ENCODE measurements at places on chromosomes 4 and X.
A peak's percentile ranks its signal among the peaks of the same experiment; 100 is the strongest.

GRCh38 chr4:166896254-166896653 is 338.0 kb downstream of the SPOCK3 start:
- no peak for DNase-seq

- DNase-seq = no peak
These were observed 57.1 kb upstream of the GUCY1A1 start for GRCh38 chr4:155609455-155610059.

- no peak for DNase-seq
These were observed 103.0 kb upstream of the TAPT1 start for GRCh38 chr4:16329125-16329796.

DNA sequence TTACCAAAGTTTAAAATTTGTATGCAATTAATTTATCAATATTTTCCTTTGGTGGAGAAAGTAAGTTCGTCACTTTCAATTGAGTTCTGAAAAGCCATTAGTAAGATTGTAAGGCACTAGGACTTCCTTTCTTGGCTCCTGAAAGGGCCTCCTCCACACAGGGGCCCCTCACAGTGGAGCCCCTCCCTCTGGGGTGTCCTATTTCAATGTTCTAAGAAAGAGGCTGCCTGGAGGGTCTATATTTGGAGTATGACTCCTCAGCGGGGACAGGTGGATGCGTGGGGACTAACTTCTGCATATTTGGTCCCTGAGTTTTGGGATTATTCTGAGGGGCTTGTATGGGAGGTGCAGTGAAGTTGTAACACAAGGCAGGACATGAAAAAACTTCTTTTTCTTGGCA is 1.6 kb upstream of the ARMCX4 start:
- DNase-seq = no peak

DNA sequence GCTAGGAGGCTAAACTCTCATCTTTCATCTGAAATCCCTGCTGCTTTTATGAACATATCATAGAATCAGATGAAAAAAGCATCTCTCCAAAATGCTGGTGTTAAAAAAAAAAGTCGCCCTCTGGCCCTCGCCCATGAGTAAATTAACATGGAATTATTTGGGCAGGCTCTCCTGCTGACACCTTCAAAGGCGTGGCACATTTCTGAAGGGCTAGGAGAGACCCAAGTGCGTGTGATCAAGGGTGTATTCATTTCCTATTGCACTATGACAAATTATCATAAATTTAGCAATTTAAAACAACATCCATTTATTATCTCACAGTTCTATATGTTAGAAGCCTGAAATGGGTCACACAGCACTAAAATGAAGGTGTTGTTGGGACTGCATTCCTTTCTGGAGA is 5.1 kb downstream of the ANXA3 start:
- no peak for DNase-seq

DNA sequence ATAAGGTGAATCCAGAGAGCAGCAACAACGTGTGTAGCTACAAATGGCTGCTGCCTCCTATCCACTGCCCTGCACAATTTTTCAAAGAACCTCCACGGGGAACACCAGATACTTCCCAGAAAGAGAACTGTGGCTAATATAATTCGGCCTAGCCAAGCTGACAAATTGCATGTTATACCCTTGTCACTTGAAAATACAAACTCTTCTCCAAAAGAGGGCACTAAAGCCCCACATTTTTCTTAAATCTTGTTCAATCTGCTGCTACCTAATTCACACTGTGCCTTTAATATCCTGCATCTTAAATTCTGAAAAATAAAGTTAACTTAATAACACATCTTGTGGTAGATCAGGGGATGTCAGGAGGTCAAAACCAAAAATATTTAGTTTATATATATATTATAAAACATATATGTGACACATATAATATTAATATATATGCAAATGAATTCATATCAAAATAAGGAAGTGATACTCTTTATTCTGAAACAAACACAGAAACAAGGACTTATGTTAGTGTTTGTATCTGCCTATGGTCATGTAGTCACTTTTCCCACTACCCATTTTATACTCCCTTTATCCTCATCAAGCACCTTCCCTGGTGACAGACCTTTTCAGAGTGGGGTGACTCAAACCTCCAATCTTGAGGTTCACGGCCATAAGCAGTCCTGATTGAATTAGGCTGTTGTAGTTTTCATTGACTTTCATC is 24.1 kb downstream of the CT45A1 start:
- no peak for DNase-seq

DNA sequence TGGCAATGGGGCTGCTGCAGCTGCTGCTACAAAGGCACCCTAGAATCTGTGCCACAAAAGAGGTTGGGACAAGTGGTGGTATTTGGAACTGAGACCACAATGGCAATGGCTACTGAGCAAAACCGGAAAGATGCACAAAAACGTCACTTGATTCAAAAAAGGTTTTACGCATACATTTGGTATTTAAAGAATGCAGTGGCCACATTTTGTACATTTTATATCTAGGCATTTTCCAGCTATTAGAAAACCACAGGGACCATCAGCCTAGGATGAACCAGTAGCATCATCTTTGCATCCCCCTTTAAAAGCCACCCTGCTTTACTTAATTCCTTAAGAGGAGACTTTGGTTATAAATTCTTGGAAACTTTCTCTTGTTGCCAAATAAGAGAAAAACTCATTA is 104.8 kb upstream of the CXCL13 start:
- no peak for DNase-seq

DNA sequence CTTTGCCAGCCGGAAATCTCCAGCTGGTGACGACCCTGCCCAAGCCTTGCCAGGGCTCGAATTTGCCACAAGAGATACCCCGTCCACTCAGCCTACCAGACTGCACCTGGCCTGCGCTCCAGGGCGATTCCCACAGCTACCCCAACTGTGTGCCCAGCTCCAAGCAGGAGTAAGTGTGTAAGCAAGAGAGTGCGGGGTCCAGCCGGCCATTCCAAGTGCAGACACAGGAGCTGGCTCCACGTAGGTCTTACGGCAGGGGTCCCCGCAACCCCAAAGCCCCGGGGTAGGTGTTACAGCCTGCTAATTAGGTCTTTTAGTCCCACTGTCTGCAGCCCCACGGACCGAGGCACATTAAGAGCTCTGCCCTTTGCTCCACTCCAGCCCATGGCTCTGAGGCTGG is 1305.2 kb downstream of the ARAP2 start:
- no peak for DNase-seq

DNA sequence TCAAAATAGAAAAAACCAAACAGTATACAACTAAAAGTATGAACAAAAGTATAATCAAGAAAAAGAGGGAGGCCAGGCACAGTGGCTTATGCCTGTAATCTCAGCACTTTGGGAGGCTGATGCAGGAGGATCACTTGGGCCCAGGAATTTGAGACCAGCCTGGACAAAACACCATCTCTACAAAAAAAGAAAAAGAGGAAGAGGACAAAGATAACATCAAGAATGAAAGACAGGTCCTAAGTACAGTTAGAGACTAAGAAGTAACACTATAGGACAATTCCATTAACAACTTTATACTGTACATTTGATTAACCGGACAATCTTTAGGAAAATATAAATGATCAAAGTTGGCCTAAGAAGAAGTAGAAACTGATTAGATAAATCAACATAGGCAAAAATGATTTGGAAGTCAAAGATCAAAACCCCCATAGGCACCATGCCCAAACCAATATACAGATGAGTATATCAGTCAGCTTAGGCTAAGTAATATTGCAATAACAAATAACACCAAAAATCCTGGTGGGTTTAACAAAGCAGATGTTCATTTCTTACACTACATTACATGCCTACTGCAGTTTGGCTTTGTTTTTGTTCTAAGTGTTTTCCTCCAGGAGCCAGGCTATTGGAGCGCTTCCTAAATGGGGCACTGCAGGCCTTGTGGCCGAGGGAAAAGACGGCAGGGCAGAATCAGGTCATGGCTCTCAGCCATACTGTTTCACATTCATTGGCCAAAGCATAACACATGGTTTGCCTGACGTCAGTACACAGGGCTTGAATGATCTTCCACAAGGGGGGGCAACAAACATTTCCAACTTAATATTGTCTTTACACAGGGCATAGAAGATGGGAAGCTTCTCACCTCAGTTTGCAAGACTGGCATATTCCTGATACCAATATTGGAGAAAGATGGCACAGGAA is 42.2 kb upstream of the HGFAC start:
- DNase-seq = no peak

- DNase-seq = no peak
These were observed 92.7 kb upstream of the ARX start for GRCh38 chrX:25108481-25108880.

- no peak for DNase-seq
These were observed 41.2 kb downstream of the LIN54 start for GRCh38 chr4:82969414-82969813.

- DNase-seq = peak; percentile 22
These were observed 142.9 kb upstream of the MBNL3 start for GRCh38 chrX:132631579-132632232.

- DNase-seq = no peak
These were observed 71.1 kb downstream of the HADH start for GRCh38 chr4:108060686-108061321.

DNA sequence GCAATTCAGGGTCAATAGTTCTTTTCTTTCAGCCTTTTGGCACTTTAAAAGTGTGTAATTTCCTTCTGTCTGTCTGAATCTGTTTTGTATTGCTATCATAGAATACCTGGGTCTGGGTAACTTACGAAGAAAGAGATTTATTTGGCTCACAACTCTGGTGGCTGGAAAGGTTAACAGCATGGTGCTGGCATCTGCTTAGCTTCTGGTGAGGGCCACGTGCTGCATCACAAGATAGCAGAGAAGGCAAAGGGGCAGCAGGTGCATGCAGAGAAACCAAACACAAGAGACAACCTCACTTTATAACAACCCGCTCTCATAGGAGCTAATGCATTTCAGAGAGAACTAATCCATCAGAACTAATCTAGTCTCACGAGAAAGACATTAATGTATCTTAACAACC is 18.8 kb downstream of the RGN start:
- no peak for DNase-seq

GRCh38 chrX:109939498-109939897 is 63.4 kb upstream of the TMEM164 start:
- DNase-seq = no peak

DNA sequence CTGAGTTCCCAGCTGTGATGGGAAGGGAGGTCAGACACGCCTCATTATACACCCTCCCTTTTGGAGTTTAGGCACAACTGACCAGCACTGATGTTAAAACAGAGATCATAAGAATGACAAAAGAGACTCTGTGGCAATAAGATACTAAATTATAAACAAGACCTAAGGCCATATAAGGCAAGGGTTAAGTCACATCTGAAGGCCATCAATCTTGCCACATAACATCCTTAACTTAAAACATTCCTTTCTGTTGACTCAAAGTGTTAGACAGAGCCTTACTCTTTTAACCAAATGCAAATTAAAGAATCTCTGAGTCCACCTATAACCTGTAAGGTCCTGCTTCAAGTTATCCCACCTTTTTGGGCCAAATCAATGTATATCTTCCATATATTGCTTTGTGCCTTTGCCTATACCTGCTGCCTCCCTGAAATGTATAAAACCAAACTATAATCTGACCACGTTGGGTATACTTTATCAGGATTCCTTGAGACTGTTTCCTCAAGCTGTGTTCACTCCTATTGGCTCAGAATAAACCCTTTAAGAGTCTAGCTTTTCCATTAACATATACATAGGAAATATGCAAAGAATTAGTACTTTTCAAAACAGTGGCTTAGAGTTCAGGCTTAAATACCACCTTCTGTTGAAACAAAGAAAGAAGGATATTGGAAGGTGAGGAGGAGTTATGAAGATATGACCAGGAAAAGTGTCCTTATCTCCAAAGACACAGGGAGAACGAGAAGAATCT is 214.4 kb upstream of the PPP1R2C start:
- DNase-seq = no peak

GRCh38 chr4:146450524-146450923 is 71.2 kb downstream of the SLC10A7 start:
- DNase-seq = no peak

- DNase-seq = no peak
These were observed 47.9 kb downstream of the COX18 start for GRCh38 chr4:73021634-73022033.

- no peak for DNase-seq
These were observed 112.0 kb downstream of the IRF2 start for GRCh38 chr4:184362396-184362795.

DNA sequence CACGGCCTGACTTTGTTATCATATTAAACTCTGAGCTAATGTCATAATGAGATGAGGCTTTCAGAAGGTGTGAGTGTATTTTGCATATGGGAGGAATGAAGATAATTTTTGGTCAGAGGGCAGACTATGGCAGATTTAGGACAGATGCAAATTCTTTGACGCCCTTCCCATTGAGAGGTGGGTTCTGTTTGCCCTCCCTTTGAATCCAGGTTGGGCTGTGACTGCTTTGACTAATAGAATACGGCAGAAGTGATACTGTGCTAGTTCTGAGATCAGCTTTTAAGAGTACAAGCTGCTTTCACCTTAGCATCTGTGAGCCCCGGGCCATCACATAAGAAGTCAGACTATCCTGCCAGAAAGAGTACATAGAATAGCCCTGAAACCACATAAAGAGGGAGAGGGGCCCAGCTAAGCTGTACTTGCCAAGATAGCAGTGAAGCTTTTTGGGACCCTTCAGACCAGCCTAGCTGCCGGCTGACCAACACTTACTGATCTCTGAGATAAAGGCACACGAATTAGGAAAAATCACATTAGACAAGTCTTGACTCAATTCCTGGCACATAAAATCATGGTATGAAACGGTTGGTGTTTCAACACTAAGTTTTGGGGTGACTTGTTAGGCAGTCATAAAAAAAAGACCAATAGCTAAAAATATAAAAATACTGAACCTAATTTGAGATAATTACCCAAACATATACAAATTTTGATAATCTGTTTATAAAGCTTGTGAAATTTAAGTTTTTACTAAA is 166.7 kb upstream of the SH3RF1 start:
- no peak for DNase-seq

GRCh38 chr4:16083241-16084191 is at the start of gene PROM1:
Gene PROM1, minus strand, starts transcription at chr4:16084023. Its CDS starts 8,117 bp downstream, at chr4:16075906.
- DNase-seq = no peak

GRCh38 chrX:12891915-12892506 is 14.4 kb upstream of the TLR8 start:
- DNase-seq = no peak

- DNase-seq = no peak
These were observed 95.1 kb downstream of the CDS1 start for GRCh38 chr4:84677995-84678394.

DNA sequence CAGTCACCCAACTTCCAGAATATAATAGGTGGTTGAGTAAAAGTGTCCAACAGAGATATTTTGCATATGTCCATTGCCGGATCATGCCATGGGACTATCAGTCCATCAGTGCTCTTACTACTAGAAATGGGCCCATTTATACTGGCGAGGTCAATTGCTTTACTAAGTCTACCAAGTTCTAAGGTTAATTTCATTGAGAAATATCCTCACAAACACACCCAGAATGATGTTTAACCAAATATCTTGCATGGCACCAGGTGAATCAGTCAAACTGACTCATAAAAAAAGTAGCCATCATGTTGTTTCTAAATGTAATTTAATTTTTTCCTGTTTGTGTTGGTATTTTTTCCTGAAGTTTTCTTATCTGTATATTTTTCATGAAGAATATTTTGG is 1217.0 kb downstream of the RAPGEF2 start:
- DNase-seq = no peak
